ENCODE measurements at places on chromosomes 7 and 10.

GRCh38 chr7:128030654-128031611, at the start of gene LRRC4:
Gene LRRC4 (minus strand): TSS chr7:128031437. CDS start chr7:128030640, 797 bp downstream.
- DNase-seq: no peak

DNA sequence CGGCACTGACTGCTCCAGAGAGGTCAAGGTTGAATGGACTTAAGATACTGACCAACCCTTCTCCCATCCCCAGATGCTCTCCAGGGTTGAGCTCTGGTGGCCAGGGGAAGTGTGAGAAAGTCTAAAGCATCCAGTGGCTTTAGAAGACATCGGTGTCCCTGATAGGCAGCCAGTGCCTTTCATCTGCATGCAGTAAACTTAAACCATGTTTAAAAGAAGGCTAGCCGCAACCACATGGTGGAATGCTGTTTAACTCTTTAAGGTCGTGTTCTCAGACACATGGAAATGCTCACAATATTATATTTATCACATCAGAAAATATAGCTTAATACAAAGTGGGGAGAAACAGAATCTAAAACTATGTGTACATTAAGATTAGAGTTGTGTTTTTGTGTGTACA, 137.0 kb downstream of the CNNM2 start:
- DNase-seq: no peak

DNA sequence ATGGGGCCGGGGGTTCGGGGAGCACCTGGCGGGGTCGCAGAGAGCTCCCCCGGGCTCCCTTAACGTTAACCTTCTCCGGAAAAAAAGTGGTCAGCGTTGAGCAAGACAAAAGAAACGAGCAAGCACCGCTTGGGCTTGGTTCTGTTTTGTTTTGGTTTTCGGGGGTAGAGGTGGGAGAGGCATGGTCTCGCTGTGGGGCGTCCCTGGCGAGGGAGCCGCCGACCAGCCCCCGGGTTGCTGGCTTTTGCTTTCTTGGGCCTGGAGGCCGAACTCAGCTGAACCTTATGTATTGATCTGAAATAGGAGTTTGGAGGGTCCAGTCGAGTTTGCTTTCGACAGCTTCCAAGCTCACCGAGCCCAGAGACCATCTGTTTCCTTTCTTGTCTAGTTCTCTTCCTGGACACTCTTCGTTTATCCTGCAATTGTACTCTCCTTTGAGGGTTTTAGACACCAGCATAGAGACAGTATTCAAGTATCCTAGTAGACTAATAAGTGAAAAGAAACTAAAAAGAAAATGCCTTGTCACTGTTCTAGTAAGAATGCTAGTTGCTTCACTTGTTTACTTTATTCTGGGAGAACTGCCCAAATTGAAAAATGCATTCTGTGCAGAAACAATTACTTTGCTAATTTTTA, 980 bp downstream of the FHIP2A start:
- no peak for DNase-seq

GRCh38 chr10:119575506-119575905, 21.3 kb downstream of the TIAL1 start:
- no peak for DNase-seq

GRCh38 chr10:452512-453426, 236.7 kb downstream of the DIP2C start:
- no peak for DNase-seq

- DNase-seq: peak; percentile 77
Measured at GRCh38 chr10:42988517-42989395, 88.1 kb upstream of the RET start.

- no peak for DNase-seq
Measured at GRCh38 chr10:27223964-27224363, 16.6 kb downstream of the ACBD5 start.

GRCh38 chr10:50610368-50610767, 13.4 kb downstream of the SGMS1 start:
- DNase-seq: no peak

DNA sequence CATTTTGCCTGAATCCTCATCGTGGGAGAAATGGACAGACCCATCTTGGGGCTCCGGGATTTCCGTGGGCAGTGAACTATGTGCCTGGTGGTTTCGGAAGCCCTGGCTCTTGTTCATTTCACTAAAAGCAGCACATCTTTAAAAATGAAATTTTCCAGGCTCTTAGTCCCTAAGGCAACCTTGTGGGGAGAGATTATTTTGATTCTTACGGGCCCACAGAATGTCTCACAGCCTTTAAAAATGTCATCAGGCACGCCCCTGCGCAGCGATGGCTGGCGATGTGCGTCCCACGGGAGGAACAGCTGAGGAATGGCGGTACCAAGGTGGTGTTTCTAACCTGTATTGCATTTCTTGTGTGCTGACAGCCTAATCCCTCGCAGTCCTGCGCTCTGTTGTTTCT, 189.7 kb downstream of the CCDC3 start:
- DNase-seq: no peak

DNA sequence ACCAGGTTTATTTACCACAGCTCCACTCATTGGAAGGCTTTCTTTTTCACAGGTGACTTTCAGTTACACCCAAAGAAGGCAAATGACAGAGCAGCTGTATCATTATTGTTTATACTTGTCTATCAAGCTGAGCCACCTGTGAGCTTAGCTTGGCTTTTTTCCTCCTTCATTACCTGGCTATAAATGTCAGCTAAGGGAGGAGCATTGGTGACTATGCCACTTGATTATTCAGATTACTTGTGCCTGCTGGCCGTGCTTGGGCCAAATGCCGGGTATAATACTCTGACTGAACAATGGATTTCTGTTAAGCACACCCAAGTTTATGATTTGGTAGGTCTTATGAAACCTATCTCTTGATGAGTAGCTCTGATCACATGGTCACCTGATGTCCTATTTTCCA, 9.9 kb upstream of the GNAT3 start:
- no peak for DNase-seq

DNA sequence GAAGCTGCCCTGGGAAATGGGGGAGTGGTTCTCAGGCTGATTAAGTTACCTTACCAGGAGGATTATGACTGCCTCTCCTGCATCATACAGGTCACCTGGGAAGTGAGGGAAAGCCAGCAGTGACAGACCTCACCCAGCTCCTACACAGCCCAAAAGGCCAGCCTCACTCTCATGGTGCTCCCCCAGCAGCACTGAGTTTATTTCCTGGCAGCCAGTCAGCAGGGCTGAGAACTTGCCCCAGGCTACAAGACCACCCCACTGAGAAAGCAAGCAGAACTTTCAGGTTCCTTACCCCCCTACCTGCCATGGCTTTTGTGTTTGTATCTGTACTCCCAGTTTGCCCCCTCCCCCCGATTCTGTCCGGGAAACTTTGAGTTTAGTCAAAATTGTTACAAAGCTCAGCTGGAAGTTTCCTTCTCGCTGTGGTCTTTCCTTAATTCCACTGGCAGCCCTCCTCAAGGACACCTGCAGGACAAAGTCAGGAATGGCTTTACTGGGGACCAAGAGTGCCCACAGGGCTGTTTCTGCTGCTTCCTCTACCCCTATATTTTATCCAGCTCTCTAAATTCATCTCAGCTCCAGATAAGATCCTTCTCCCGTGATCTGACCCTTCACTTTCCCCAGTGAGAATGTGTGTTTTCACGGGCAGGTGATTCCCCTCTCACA, 649.8 kb upstream of the MBL2 start:
- DNase-seq: no peak

Data from MV-4-11 (cell line).